GDM1 (cell line): ENCODE measurements at places on chromosomes 1 and 21.

DNA sequence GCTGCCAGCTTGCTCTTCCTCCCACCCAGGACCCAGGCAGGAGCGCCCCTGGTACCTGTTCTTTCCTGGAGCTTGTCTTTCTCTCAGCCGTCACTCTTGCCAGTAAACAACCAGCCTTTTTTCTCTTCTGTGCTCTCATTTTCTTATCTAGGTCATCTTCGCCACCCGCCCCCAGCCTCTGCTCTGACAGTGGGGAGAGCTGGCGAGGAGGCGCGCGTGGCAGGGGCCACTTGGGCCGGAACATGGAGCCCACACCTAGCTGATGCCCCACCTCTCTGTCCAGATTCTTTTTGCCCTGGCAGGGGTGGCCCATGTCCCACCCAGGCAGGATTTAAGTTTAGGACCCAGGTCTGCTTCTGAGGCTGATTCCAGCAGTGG lies 32.3 kb downstream of the PROK1 start:
- DNase-seq = no peak

- DNase-seq = no peak
Observed at GRCh38 chr21:17732306-17732705, 86.8 kb downstream of the C21orf91 start.

DNA sequence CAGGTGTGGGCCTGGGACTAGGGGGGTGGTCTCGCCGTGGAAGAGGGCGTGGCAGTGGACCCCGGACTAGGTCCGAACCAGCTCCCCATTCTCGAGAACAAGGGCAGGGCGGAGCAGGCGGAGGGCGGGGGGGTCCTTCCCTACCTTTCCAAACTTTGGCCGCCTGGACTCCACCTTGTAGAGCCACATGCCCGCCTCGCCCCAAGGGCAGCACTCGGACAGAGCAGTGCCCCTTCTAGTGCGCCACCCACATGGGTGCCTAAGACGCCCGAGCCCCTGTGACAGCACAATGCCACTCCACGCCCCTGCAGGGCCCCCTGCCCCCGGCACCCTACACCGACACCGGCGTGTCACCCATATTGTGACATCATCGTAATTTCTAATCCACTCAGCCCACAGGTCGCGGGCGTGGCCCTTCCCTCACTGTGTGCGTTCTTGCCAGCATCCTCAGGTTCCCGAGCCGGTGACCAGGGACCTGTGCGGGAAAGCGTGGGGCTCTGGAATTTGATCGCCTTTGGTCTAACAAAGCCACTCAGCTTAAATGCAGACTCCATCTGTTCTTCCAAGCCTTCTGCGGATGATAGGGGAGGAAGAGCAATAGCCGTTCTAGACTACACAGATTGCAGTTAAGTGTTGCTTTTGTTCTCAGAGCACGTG lies 553 bp upstream of the STMN1 start:
- DNase-seq = no peak

- DNase-seq = no peak
Observed at GRCh38 chr1:7252411-7253117, 467.3 kb downstream of the CAMTA1 start.
